ENCODE measurements at places on chromosomes 3 and 15.

- DNase-seq: no peak
These were observed 3.8 kb upstream of the SLMAP start for GRCh38 chr3:57752307-57752706.

GRCh38 chr3:48707157-48707556 is 9.9 kb downstream of the IP6K2 start:
- DNase-seq: no peak

- no peak for DNase-seq
These were observed 60.7 kb downstream of the CGNL1 start for GRCh38 chr15:57436961-57437360.

GRCh38 chr15:94367726-94368535 is 136.6 kb downstream of the MCTP2 start:
- DNase-seq: no peak

DNA sequence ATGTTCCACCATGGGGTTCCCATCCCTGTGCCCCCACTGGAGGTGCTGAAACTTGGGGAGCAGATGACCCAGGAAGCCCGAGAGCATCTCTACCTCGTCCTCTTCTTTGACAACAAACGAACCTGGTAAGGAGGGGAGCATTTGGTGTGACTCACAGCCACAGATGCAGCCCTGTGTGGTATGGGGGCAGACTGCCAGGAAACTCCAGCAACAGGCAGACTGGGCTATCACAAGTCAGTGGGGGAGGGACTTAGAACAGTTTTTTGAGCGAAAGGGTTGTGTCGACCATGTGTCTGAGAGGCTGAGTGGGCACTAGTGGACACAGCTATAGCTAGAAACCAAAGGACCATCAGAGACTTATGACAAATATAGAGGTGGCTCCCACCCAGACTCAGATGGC is 3.4 kb upstream of the OGG1 start:
- no peak for DNase-seq

DNA sequence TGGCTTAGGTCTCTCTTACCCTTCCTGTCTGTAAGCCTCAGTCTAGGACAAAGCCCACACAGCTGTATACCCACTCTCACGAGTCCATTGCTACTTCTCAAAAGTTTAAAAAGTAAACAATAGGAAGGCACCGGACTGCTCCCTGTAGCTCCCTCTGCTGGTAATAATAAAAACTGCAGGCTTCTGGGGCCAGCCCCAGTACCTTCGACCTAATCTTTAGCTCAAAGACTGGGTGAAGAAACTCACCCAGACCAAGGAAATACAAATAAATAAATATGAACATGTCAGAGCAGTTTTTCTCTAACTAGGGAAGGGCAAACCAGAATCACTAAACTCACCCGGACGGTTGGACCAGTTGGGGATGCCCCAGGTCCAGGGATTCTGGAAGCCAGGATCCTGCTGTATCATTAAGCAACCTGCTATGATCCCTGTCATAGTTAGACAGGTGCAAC is 5.0 kb downstream of the FAM219B start:
- no peak for DNase-seq

DNA sequence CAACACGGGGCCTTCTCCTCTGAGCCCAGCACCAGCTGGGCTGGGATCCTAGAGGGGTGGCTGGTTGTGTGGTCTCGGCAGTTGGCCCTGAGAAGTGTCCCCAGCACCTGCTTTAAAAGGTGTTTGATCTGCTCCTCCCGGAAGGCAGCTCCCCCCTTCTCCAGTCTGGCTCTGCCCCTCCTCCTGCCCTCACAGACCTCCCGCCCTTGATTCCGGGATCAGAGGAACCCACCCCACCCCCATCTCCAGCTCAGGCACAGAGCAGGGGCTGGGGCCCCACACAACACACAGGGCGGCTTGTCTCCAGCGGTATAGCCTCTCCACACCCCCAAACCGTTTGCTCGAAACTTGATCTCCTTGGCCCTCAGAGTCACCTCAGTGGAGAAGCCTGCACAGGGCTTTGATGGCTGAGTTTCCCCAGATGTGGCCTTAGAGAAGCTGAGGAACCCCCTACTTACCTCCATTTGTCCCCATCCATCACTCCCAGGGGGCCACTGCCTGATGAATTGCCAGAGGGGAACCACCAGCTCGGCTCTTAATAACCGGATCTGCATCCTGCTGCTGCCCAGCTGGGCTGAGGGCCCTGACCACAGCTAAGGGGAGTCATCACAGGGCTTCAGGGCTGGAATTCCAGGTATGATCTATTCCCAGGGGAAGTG is 6.4 kb upstream of the STRA6 start:
- DNase-seq: no peak

DNA sequence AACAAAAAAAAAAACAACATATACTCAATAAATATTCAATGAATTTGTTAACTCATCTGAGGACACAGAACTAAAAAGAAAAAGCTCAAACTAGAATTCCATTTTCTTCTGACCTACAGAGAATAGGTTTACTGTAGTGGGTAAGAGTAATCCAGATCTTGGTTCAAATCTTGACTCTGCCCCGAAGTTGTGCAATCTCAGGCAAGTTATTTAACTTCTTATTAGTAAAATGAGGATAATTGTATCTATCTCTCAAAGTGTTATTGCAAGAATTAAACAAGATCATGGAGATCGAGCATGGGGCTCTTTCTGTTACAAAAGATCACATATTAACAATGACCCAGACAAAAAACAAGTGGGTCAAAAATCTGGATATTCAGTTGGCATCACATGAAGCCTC is 41.1 kb upstream of the OXTR start:
- no peak for DNase-seq

DNA sequence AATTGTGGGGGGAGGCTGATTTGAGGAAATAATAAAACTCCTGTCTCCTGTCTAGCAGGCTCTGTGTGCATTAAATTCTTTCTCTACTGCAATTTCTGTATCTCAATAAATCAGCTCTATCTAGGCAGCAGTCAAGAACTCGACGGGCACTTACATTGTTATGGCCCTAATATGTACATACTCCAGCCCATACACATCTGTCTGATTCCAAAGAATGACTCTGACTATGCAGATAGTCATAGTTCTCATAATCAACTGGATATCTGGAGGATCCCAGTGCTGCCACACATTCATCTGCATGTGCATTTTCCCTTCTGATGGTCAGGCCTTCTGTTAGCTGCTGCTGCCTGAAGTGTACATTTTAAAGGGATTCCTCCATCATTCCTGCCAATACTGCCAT is 114.6 kb downstream of the GABRB3 start:
- DNase-seq: no peak

DNA sequence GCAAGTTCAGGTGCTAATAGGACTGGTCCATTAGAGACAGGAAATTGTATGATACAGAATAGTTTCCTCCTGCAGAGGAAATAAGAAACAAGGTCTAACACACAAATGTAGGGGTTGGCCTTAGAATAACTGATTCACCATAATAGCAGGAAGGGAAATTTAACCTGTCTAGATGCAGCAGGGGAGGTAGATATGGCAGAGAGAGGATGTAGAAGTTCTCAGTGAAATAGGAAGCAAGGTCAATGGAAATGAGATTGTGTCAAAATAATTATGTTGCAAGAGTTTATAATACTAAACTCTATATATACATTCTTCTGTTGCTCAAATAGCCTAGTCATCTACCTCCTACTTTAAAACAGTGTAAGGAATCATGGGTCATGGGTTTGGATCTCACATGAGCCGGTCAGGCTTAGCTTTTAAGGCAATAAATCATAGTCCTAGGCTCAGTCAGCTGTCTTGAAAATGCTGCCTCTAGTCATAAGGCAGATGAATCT is 17.0 kb downstream of the BCL2A1 start:
- DNase-seq: no peak

- DNase-seq: no peak
These were observed 445.5 kb downstream of the CNTN4 start for GRCh38 chr3:2544212-2544611.

DNA sequence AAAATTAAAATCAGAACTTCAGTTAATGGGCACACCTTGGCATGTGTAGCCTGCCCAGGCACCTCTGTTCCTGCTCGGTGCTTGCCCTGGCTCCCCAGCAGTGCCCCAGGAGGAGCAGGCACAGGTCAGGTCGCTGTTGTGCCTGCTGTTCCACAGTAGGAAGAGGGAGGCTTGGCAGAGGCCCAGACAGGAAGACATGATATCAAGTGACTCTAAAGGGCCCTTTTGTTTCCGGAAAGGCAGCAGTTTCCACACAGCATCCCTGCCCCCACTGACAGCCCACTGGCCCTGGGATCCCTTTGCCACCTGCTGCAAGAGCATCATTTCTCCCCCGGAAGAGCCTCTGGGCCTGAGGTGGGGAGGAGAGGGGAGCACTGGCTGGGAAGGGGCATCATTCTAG is 40.5 kb upstream of the HES1 start:
- no peak for DNase-seq

- no peak for DNase-seq
These were observed 132.8 kb upstream of the SLC24A5 start for GRCh38 chr15:47987908-47988532.

- no peak for DNase-seq
These were observed 1.1 kb upstream of the KPNA1 start for GRCh38 chr3:122515870-122516269.

- DNase-seq: no peak
These were observed 85.5 kb downstream of the TM4SF4 start for GRCh38 chr3:149560001-149560400.

DNA sequence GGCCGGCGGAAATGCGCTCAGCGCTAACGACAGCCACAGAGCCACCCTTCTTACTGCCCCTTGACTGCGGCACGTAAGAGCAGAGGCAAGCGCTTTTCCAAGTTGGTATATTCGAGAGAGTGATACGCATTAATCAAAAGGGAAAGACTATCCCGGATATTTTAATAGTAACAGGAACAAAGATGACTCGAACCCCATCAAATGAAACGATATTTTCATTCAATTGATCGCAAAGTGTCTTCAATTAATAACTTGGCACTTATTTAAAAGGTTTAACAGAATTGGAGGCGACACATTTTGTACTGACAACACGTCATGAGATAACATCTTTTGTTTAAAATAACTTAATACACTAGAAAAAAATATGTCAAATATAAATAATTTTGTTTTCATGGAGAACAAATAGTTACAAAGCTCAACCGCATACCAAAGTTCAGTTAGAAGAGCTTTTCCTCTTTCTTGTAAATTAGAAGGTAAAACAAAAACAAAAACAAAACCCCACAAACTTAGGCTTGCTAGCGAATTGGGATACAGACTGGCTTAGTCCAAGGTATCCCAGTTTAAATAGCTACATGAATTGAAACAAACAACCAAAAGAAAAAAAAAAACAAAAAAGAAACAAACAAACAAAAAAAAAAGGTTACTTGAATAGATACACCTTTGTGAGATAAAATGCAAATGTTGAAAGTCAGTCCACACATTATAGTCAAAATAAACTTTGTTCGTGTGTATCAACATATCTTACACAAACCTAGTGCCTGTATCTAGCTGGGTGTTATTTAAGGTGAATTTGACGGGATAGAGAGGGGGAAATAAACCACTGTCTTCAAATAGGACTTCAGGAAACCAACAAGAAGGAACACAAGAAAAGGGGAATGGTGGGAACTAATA is 10.2 kb downstream of the SHOX2 start:
- DNase-seq: no peak

- DNase-seq: peak; percentile 73
These were observed 15.6 kb downstream of the CPA3 start for GRCh38 chr3:148880681-148881080.

- no peak for DNase-seq
These were observed 41.4 kb upstream of the BSN start for GRCh38 chr3:49512781-49513355.

GRCh38 chr3:69094467-69095205 is 9.9 kb downstream of the ARL6IP5 start:
- no peak for DNase-seq

DNA sequence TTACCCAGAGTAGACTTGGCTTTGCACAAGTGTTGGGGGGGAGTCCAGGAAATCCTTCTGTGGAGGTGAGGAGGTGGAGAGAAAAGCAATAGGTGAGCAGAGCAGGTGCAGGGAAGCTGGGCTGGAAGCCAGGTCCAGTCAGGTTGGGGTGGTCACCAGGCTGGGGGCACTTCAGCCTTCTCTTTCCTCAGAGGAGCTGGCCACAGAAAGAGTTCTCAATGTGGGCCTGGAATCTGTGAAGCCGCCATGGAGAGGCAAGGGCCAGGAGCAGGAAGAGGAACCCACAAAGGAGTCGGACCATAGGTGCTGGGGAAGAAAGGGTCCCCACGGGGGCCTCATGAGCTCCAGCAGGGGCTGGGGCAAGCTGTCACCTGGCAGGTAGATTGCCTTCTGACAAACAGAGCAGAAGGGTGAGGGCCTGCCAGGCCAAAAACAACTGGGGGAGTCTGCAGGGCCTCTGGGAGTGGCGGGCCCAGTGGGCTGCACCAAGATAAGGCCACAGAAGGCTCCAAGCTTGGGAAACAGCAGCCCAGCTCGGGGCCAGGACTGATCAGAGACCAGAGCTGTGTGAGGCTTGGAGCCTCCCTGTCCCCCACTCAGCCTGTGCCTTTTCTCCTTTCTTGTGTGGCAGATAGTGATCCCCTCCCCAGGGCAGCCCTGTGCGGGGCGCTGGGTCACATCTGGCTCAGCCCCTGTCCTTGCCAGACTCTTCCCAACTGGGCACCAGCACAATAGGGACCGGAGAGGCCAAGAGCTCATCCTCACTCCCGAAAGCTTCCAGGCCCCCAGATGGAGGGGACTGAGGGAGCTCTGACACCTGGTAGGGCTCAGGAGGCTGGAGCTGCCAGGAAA is 53.0 kb upstream of the FGD5 start:
- DNase-seq: no peak

DNA sequence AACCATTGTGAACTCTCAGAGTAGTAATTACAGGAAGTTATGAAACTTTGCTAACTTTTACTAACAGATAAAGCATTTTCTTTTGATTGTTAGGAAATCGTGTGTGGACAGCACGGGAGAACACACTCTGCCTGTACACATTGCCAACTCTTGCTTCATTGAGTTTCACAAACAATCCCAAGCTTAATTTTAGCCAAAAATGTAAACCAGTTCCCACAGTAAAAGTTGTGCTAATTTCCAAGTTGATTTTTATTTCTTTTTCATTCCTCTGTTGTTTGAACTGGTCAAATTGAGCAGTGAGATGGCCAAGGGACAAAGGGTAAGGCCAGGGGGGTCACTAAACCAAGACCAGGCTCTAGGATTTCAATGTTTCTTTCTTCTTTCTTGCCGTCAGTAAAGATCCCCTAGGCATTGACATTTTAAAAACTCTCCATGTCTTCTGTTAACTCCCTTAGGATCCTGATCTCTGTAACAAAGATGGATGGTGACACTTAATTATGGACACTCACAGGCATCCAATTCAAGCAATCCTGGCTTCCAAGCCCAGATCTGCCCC is 414.9 kb downstream of the RBMS3 start:
- no peak for DNase-seq

- DNase-seq: no peak
These were observed 24.2 kb downstream of the DENND4A start for GRCh38 chr15:65767895-65768294.

- no peak for DNase-seq
These were observed 36.1 kb downstream of the PTH1R start for GRCh38 chr3:46913644-46914043.

DNA sequence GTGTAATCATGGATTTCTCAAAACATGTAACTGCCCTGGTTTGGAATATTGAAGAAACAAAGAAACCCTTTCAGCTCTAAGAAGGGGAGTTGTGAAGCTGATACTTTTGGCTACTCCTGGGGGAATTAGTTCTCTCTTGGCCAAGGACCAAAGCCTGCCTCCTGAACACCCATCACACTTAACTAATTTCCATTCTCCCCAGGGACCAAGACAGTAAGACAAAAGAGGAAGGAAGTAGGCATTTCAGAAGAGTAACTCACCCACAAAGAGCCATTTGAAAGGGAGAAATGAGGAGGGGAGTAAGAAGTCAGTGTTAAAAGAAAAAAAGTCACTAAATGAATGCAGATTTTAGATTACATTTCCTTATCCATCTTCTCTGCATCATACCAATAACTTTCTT is 328.0 kb upstream of the SOX2 start:
- no peak for DNase-seq

GRCh38 chr15:39099524-39099923 is 481.4 kb upstream of the THBS1 start:
- no peak for DNase-seq

Data from HS-27A (cell line).